ENCODE measurements at places on chromosomes 3 and 15.

- no peak for DNase-seq
Measured at GRCh38 chr3:41323467-41324155, 124.3 kb downstream of the CTNNB1 start.

- DNase-seq, result no peak
Measured at GRCh38 chr15:94857466-94857865, 626.1 kb downstream of the MCTP2 start.

DNA sequence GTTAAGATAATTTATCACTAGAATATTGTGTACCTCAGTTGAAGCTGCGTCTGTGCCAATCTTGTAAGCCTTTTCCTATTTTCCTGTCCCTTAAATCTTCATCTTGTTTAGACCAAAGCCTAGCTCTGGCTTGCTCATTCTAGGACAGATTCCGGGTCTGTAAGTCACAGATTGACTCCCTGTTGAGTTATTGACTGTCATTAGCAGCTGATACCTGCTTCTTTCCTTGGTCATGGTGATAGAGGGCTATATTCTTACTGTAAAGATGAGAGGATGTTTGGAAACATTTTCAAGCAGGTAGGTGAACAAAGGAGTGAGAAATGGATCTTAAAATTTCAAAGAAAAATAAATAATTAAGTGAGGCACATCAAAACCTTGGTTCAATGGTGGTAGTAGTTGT, 200.2 kb downstream of the KCNH8 start:
- DNase-seq, result no peak

GRCh38 chr3:87267953-87268645, 8.3 kb downstream of the POU1F1 start:
- DNase-seq, result no peak

- no peak for DNase-seq
Measured at GRCh38 chr3:130515755-130516154, 1.2 kb upstream of the COL6A6 start.

DNA sequence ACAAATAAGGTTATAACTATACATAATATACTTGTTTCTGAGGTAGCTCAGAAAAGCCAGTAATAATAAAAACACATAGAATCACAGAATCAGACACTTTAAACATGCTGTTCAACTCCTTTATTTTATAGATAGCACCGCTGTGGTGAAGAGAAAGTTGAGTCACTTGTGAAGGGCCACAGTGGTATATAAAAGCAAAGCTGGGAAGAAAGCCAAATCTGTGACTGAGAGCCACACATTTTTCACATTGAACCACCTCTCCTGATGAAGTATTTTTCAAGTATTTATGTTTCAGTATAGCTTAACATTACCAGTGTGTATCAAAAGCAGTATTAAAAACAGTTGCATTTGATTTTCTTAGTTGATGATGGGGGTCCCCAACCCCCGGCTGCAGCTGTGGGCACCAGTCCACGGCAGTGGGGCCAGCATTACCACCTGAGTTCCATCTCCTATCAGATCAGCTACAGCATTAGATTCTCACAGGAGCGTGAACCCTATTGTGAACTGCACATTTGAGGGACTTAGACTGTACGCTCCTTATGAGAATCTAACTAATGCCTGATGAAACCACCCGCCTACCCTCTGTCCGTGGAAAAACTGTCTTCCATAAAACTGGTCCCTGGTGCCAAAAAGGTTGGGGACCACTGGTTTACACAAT, 46.2 kb downstream of the TBL1XR1 start:
- DNase-seq, result no peak

GRCh38 chr3:39183211-39184080, 8.9 kb downstream of the XIRP1 start:
- DNase-seq, result no peak

- DNase-seq, result no peak
Measured at GRCh38 chr3:123373474-123373987, 75.4 kb downstream of the ADCY5 start.

DNA sequence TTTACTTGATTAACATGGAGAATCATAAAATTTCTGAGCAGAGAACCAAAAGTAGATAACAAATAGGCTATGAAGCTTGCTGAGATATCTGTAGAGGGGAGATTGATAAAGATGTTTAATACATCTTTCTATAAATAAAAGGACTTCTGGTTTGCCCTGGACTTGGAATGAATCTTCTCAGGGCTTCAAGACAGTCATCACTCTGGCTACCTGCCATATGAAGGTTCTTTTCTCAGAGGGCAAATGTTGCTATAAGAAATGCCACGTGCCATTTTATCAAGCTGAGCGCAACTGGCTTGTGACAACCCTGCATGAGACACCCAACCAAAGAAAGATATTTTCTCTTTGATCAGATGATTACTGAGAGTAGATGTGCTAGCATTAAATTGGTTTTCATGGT, 192.5 kb downstream of the WNT5A start:
- DNase-seq, result no peak

- DNase-seq, result no peak
Measured at GRCh38 chr3:160224256-160224655, 966 bp upstream of the C3orf80 start.

GRCh38 chr3:52849656-52850055, 14.8 kb upstream of the MUSTN1 start:
- DNase-seq, result no peak

GRCh38 chr3:131107637-131108433, 81.2 kb downstream of the NEK11 start:
- no peak for DNase-seq

- DNase-seq, result no peak
Measured at GRCh38 chr3:98722389-98722788, 40.8 kb upstream of the ST3GAL6 start.

GRCh38 chr3:157871838-157872460, 234.3 kb downstream of the SHOX2 start:
- DNase-seq, result no peak

- DNase-seq, result no peak
Measured at GRCh38 chr3:29853841-29854397, 573.0 kb downstream of the RBMS3 start.

- no peak for DNase-seq
Measured at GRCh38 chr15:68584756-68585573, 6.2 kb downstream of the CORO2B start.

- no peak for DNase-seq
Measured at GRCh38 chr3:116045314-116045713, 400.0 kb downstream of the LSAMP start.

- no peak for DNase-seq
Measured at GRCh38 chr15:42071717-42072116, 22.6 kb downstream of the PLA2G4D start.

- no peak for DNase-seq
Measured at GRCh38 chr15:63135804-63136203, 14.1 kb downstream of the LACTB start.

GRCh38 chr15:63586790-63587189, 10.4 kb upstream of the FBXL22 start:
- no peak for DNase-seq

DNA sequence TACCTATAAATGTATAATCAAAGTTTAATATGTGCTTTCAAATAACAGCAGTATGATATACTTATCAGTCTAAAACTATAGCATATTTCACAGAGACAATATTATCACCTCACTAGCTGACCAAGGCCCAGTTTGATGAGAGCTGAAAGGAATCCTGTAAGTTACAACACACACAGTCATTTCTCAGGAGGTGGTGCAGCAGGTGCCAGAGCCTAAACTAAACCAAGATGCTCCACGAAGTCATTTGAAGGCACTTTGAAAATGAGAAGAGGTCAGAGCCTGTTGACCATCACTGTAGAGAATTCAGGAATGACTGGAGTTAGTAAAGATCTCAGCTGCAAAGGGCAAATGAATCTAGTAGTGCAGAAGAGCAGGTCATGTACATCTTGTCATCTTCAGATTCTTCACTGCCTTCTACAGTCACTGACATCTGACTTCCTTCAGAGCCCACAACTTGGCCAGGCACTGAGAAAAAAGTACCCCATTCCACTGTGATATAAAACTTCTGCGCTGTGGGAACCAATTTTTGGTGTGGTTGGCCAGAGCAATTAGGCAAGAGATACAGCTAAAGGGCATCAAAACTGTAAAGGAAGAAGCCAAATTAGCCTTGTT, 7.9 kb downstream of the GBE1 start:
- no peak for DNase-seq

- DNase-seq, result no peak
Measured at GRCh38 chr3:111610612-111611054, 15.5 kb upstream of the ZBED2 start.

DNA sequence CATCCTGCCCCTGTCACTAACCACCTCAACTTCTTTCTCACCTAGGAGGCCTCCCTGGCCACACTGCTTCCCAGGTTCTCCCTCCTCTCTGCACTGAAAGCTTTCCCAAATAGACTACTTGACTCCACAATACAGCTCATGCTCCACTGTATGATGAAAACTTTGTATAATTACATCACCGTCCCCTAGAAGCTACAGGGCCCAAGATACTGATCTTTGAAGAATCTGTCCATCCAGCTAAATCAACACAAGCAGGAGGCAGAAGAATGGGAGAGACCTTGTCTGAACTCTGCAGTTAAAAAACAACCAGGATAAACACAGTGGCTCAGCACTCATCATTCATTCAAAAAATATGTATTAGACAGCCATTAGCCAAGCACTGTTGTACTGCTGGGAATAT, 26.4 kb upstream of the RPS17 start:
- DNase-seq, result no peak

- no peak for DNase-seq
Measured at GRCh38 chr15:96766366-96766765, 435.9 kb downstream of the NR2F2 start.

DNA sequence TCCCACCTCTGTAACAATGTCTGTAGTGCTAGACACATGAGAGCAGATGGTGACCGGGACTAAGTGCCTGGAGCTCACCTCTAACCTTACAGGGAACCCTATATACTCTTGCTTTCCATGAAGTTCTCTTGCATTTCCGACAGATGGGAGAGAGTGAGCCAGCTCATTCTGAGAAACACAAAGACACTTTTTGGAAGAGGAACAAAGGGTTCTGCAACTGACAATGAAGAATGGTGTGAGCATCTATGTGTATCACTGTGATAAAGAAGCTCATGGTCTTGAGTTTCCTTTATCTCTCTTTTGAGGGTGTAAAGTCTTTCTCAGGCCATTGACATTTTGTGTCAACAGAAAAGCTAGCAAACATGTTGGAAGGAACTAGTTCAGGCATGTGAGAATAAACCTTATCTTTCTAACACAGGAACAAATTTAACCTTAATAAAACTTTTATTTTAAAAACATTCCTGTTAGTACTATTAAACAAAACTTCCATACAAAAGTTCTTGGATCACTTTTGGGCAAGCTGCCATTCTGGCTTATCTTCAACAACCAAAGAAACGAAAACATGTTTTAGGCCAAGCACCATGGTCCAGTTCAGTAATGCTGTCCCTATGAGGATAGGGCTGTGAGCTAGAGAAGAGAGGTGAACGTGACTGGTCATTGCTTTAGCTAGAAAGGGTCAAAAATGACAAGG, 142.7 kb downstream of the THRB start:
- DNase-seq, result no peak

DNA sequence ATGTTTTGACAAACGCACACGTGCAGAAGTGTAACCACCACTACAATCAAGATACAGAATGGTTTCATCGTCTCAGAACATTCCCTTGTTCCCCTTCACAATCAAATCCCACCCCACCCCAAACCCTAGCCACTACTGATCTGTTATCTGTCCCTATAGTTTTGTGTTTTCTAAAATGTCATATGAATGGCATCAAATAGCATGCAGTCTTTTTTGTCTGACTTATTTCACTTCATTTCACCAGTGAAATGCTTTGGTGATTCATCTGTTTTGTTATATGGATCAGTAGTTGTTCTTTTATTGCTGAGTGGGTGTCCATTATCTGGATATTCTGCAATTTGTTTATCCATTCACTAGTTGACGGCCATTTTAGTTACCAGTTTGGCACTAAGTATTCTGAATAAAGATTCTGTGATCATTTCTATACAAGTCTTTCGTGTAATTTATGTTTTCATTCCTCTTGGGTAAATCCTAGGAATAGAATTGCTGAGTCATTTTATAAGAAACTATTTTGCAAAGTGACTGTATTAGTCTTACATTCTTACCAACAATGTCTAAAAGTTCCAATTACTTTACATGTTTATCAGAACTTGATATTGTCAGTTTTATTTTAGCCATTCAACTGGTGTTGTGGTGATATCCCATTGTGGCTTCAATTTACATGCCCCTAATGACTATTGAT, 232.8 kb downstream of the CLSTN2 start:
- DNase-seq, result no peak

- DNase-seq, result no peak
Measured at GRCh38 chr3:59876533-59877062, 826.8 kb upstream of the CFAP20DC start.

DNA sequence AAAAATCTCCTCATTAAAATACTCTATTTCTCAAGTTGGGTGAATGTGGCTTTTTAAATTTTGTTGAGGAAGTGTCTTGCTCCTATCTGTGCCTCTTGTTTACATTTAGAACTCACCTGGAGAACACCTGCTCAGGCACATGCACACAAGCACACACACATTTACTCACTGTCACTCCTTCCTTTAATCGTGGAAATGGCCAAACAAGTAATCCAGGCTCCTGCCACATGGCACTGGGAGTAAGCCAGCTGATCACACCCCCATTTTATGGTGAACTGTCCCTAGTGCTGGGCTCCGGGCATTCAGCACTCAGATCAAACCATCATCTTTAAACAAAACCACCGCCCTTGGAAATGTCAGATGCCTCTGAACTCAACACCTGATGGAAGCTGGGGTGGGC, 204.7 kb upstream of the BHLHE40 start:
- DNase-seq, result no peak

DNA sequence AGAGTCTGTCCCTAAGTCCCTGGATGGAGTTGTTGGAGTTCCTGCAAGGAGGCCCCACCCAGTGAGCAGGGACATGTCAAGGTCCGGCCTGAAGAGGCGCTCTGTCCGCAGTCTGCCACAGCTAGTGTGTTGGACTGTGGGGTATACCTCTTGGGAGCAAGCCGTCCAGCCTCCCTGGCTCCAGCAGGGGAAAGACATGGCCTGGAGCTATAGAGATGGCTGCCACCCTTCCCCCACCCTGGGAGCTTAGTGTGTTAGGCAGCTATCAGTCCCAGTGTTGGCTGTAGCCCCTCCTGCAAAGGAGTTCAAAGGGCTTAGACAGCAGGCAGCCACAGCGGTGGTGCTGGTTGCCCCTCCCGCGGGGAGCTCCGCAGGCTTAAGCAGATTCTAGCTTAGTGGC, 20.3 kb downstream of the IMPG2 start:
- DNase-seq, result no peak

- DNase-seq, result no peak
Measured at GRCh38 chr3:22292681-22293080, 541.7 kb upstream of the ZNF385D start.

GRCh38 chr3:8446845-8447244, 54.8 kb upstream of the LMCD1 start:
- DNase-seq, result no peak

DNA sequence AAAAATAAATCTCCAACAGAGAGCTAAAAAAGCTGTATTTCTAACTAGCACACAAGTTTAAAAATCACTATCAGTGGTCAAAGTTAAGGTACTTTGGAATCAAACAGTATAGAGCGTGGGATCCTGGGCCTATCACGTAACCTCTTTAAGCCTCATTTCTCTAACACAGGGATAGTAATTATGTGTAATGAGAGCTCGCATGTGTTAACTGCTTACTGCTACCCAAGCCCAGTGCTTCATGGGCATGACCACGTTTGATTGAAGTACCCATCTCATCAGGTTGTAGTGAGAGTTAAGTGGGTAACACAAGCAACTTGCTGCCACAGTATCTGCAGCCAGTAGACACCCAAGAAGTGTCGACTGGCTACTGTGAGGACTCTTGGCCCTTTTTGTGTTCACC, 28.2 kb upstream of the NOX5 start:
- no peak for DNase-seq

GRCh38 chr3:4584456-4585249, 91.5 kb downstream of the ITPR1 start:
- no peak for DNase-seq

Measured in stimulated activated CD8-positive, alpha-beta memory T cell treated with anti-CD3 and anti-CD28 coated beads, Interleukin-2, amount 100 ng/mL, for 48 hours (primary cell).